Stimulated activated CD4-positive, alpha-beta T cell treated with anti-CD3 and anti-CD28 coated beads, Interleukin-1b, Interleukin-23, amount 100 ng/mL, for 48 hours (primary cell): ENCODE measurements at places on chromosomes 6 and 20.
A peak's percentile ranks its signal among the peaks of the same experiment; 100 is the strongest.

DNA sequence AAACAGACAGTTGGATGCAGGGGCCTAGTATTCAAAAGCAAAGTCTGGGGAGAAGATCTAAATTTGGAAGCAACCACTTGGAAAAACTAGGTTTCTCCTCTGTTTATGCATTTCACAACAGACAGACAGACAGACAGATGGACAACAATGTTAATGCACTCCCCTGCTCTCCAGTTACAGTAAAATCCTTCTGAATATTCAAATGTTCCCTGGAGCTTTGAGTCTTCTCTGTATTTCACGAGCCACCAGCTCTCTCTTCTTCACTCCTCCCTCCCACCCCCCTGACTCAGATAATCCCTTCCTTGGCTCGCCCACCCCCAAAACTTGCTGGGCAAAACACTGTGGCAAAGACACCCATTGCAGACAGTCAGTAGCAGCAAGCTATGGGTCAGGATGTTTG is 129.3 kb upstream of the TOP1 start:
- no peak for DNase-seq

DNA sequence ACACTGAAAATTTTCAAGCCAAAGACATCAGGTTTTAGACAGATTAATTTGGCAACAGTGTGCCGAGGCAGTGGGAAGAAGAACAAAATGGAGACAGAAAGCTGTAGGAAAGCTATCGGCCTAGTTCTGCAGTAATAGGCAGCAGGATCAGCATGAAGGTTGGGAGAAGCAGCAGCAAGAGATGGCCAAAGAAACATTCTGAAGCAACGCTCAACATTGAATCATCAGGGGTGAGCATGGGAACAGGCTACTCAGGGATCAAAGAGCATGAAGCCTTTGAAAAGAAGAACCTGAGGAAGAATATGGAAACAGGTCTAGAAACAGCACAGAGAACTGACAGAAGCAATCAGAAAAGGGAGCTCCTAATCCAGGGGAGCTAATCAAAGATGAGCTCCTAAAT is 7.1 kb upstream of the DST start:
- no peak for DNase-seq

DNA sequence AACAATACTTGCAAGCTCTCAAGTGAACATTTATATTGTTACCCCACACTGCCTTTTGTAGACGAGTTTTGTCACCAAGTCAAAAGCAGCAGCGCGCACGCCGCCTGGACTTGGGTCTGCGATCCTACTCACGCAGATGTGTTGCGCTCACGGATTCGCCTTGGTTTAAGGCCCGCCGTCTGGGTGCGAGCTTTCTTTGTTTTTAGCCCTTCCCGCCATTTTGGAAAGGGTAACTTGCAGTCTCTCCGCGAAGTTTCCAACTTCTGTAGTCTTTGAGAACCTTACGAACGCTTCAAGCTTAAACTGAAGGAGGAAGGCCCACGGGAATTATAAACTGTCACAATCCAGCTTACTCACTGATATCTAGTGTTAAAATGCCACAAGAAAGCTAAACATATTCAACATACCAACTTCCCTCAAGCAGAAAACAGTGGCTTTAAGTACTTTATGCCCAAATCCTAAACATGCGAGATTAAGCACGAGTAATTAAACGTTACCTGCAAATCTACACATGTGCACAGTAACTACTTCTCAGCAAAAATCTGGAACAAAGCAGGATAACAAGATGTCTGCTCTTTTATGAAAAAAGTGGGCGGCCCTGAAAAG is 80.4 kb upstream of the BTN3A2 start:
- DNase-seq: peak; percentile 70

- DNase-seq: no peak
These were observed 227.4 kb downstream of the TMEM200A start for GRCh38 chr6:130593200-130593599.

- no peak for DNase-seq
These were observed 211.9 kb downstream of the HAO1 start for GRCh38 chr20:7728338-7728737.

GRCh38 chr20:25316506-25317190 is 68.8 kb downstream of the PYGB start:
- DNase-seq: no peak

GRCh38 chr6:115514656-115515055 is 546.0 kb downstream of the FRK start:
- no peak for DNase-seq

DNA sequence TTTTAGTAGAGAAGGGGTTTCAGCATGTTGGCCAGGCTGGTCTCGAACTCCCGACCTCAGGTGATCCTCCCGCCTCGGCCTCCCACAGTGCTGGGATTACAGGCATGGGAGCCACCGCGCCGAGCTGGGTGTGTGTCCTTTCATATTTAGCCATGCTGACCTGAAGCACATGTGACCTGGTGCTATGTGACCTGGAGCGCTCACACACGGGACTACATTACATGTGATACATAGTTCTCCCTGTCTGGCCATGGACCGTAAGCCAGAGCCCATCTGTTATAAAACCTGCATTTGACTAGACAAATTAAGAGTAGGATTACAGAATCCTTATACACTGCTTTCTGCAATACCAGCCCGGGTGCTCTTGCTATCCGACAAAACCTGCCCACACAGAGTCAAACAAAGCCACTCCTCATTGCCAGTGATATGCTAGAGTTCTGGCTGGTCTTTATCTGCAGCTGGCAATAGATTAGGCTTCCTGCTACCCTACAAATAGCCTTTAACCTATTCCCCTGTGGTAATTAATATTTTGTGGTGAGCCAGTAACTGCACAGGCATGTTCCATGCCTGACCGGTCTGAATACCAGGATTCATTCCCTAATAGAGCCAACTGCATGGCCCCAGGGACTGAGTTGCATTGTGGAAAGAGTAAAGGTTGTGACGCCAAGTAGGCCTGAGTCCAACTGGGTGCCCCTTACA is 26.3 kb upstream of the FAM50B start:
- DNase-seq: no peak

- no peak for DNase-seq
These were observed 56.1 kb downstream of the KIAA0408 start for GRCh38 chr6:127402890-127403617.

- DNase-seq: no peak
These were observed 443.8 kb downstream of the BCKDHB start for GRCh38 chr6:80550281-80550680.

DNA sequence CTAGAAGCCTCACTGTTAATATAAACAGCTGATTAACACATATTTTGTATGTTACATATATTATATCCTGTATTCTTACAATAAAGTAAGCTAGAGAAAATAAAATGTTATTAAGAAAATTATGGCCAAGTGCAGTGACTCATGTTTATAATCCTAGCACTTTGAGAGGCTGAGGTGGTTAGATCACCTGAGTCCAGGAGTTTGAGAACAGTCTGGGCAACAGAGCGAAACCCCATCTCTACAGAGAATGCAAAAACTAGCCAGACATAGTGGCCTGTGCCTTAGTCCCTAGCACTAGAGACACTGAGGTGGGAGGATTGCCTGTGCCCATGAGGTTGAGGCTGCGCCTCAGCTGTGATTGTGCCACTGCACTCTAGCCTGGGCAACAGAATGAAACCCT is 81.9 kb downstream of the NCOA3 start:
- no peak for DNase-seq

- DNase-seq: no peak
These were observed 315.4 kb downstream of the PLCB1 start for GRCh38 chr20:8447262-8448120.

- peak; percentile 4 for DNase-seq
These were observed 802.9 kb downstream of the MAFB start for GRCh38 chr20:39885975-39886649.

DNA sequence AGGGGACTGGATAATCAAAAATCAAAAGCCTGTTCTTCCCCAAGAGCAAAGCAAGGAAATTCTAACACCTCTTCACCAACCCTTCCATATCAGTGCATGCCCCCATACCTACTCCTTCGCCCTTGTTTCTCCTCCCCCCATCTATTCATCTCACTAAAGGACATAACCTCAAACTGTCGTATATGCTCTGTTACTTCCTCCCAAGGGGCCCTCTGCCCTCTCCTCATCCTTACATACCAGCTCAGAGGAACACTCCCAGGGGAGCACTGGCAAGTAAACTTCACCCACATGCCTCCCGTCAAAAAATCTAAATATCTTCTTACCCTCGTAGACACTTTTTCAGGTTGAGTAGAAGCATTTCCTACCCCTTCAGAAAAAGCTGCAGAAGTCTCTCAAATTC is 9.4 kb upstream of the ADTRP start:
- DNase-seq: no peak

DNA sequence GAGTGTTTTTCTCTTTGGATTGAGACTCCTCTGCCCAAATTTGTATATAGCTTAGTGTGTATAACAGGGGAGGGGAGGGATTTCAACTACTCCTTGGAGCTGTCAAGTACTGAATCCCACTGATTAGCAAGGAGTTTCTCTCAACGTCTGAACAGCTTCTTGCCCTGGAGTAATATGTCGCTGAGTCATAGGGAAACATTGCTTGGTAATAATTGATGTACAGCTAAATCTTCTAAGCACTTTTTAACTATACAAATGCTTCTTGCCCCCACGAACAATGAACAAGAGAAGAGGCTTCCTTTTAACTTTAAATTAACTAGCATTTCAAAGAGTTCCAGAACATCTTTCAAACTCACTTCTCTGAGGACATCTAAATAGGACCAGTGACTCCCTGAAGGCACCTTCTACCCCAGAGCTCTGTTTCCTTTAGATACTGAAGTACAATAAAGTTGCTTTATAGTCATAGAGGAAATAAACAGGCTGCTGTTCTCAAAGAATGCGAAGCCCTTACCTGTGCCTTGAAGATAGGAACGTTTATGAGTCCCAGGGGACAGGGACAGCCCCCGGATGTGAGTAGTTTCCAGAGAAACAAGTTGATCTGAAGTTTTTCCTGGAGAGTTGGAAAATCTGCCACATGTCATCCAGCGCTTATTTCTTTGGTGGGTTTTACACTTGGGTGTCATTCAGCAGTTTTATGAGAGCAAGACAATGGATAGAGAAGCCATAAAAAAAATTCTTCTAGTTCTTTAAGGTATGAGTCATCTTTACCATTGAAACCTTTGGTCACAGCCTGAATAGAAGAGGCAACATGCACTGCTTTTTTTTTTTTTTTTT is 462.5 kb upstream of the BTBD3 start:
- DNase-seq: no peak

DNA sequence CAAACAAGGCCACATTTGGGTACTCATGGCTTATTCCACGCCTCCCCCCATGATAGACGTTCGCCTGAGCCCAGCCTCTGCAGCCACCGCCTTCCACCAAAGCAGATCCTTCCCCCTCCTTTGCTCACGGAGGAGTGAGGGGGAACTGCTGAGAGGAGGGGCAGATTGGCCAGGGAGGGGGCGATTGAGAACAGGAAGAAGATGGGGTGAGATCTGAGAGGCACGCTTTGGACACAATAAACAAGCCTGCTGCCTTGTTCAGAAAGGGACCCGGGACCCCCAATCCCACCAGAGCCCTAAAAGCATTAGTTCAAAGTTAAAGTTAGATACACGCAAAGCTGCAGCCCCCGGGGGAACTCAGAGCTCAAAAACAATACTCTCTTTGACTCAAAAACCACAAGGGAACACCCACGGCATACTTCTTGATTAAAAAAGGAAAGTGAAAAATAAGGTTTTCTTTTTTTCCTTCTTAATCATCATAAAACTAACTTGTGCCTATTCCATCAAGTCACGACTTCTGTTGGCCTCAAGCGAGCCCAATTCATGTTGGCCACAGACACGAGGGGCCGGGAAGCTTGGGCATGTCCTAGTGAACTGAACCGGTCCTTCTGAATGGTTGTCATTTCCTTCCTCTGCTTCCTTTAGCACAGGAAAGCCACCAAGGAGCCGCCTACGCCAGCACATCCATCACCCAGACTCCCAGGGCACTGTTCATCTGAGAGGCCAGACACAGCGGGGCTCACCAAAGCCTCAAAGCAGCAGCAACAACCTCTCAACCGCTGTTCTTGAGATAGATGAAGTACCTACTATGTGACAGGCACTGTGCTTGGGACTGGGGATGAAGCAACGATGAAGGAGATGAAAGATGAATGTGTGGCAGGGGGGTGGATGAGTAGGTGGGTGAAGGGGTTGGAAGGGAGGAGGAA is 44.7 kb downstream of the NFATC2 start:
- DNase-seq: peak; percentile 64

- peak; percentile 70 for DNase-seq
These were observed at the start of gene LZTS3 for GRCh38 chr20:3172933-3173609. LZTS3 (minus strand) TSS chr20:3173549; CDS start chr20:3167163, 6,386 bp downstream.

GRCh38 chr20:4087923-4088322 is 72.6 kb upstream of the RNF24 start:
- no peak for DNase-seq

DNA sequence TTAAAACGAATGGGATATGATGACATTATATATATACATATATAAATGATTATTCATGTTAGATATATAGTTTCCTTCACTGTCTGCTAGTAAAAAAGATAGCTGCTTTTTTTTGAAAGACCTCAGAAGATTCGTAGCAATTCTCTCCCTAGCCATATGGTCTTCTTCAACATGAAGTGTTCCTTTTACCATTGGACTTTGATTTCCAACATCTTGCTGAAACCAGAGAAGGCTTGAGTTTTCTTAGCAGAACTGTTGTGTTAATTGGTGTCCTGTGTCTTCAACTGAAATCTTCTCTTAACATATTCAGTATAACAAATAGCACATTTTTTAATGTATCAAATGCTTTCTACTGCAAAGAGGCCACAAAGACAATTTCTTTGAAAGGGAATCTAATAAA is 55.3 kb downstream of the FNDC1 start:
- no peak for DNase-seq

GRCh38 chr6:164133095-164133494 is 718.6 kb downstream of the QKI start:
- no peak for DNase-seq

DNA sequence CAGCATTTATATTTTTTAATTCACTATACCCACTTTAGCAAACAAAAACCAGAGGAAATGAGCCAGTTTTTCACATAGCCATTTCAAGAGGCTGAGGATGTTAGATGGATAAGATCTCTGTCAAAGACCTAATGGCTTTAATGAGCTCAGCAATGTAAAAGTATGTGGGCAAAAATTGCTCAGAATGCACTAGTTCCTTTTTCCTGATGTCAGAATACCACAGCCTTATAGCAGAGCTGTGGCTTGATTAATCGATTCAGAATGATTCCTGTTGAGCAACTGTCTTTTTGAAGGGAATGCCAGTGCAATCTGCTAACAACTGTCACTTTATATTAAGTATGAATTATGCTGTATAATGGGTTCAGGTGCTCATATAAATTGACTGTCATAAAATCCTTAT is 100.6 kb upstream of the HIVEP1 start:
- DNase-seq: no peak

GRCh38 chr6:20875369-20875963 is 341.2 kb downstream of the CDKAL1 start:
- no peak for DNase-seq

DNA sequence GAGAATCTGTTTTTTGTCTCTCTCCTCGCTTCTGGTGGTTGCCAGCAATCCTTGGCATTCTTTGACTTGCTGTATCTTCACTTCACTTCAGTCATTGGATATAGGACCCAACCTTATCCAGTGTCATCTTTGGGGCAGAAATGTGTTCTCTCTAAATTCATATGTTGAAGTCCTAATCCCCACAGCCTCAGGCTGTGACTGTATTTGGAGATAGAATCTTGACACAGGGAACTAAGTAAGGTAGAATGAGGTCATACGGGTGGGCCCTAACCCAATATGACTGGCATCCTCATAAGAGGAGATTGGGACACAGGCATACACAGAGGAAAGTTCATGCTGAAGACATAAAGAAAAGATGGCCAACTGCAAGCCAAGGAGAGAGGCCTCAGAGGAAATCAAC is 51.9 kb upstream of the TPD52L1 start:
- DNase-seq: no peak
